ENCODE measurements at places on chromosomes 1 and 21.
A peak's percentile ranks its signal among the peaks of the same experiment; 100 is the strongest.

- no peak for DNase-seq
These were observed 6.8 kb downstream of the LHX4 start for GRCh38 chr1:180236698-180237509.

GRCh38 chr1:78061825-78062523 is 16.2 kb downstream of the GIPC2 start:
- DNase-seq: no peak

DNA sequence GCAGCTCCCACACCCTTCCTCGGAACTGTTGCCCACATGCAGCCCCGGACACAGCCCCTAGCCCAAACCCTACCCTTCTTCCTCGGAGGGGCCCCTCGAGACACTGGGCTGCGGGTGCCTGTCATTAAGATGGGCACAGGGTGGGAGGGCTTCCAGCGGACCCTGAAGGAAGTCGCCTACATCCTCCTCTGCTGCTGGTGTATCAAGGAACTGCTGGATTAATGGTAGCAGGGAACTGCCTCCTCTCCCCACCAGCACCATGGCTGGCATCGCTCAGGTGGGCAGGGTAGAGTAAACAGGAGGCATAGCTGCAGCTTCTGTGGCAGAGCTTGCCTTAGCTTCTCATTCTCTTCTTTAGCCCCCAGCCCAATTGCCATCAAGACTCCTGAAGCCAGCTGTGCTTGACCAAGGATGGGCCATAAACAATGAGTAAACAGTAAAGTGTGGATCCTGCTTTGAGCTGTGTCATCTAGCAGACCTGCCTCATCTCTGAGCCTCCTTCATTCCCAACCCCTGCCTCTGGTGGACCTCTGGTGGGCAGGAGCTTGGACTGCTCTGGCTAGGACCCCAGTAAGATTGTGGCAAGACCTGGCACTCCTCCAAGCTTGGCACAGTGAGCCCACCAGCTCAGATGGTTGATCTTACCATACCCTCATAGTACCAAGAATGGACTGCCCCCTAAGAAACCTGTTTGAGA is at the start of gene LENEP:
Gene LENEP, plus strand, starts transcription at position 15 of the 697 bp plus-strand sequence. Its CDS starts 22 bp downstream, at position 37.
- no peak for DNase-seq

- no peak for DNase-seq
These were observed 46.0 kb upstream of the LRRN2 start for GRCh38 chr1:204731509-204731908.

DNA sequence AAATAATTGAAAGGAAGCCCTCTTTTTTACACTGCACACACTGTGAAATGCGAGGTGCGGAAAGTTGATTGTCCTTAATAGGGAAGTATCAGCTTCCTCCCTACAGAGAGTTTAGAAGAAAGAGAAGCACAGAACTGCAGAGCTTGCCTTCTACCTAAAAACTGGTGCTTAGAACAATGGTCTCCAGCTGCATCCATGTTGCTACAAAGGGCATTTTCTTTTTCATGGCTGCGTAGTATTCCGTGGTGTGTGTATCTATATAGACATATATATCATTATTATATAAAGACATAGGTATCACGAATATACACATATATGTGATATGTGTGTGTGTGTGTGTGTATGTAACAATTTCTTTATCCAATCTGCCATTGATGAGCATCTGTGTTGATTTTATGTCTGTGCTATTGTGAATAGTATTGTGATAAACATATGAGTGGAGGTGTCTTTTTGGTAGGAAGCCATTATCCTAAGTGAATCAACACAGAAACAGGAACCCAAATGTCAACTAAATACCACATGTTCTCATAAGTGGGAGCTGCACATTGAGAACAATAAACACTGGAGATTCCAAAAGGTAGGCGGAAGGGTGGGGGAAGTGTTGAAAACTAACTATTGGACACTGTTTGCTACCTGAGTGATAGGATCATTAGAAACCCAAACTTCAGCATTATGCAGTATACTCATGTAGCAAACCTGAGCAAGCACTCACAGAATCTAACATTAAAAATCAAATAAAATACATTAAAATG is 290.0 kb upstream of the RUNX1 start:
- DNase-seq: no peak

DNA sequence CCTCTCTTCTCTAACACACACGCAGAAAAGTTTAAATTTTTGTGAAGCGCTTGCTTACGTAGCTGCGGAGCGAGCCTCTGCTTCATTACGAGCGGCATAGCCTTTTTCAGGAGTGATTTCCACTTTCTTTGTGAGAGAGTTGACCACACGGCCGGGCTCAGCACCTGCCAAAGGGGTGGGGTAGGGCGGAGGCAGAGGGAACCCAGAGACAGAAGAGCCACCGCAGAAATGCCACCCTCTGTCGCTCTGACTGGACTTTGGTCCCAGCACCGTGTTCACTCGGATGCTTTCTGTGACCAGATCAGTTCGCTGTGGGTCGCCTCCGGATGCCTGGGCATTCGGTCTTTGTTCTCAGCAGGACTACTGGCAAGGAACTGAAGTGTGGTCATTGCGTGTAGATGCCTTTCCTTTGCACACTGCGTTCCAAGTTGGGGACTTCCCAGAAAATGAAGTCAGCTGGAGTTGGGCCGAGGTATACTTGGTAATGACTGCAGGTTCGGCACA is 883 bp downstream of the CHODL start:
- DNase-seq: no peak

DNA sequence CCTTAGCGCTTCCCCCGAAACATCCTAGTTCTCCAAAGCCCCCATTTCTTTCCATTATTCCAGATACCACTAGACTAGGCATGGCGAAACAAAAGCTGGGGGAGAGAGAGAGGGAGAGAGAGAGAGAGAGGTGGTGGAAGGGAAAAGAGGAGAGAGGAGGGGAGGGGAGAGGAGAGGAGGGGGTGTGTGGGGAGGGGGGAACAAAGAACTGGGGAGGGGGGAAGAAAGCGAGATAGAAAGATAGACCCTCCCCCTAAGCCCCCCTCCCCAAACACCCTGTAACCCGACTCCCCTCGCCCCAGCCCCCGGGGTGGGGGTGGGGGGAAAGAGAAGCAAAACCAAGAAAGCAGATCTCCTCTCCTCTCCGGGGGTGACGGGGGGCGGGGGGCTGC is 352 bp downstream of the MEX3A start:
- DNase-seq: no peak

DNA sequence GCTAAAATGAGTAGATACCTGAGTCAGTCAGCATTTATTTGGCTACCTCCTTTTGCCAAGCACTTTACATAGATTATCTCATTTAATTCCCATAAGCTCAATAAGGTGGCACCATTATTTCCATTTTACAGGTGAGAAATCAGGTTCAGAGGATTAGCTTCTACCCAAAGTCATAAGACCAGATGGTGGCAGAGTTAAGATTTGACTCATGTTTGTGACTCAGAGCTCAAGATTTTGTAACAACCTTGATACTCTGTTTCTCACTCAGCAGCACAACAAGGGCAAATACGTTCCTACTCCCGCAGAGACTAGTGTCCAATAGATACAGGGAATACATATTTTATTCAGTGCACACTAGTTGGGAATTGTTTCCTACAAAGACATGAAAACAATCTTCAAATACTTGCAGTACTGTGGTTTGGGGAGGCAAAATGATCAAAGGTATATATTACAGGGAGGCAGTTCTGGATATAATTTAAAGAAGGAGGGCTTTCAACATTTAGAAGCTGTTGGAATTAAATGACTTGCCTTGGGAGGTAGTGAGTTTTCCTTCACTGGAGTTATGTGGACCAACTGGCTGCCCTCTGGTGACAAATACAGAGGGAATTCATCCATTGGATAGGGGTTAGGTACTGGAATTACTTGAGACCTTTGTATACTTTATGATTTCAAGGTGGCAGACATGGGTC is 3.6 kb downstream of the LEPR start:
- no peak for DNase-seq

DNA sequence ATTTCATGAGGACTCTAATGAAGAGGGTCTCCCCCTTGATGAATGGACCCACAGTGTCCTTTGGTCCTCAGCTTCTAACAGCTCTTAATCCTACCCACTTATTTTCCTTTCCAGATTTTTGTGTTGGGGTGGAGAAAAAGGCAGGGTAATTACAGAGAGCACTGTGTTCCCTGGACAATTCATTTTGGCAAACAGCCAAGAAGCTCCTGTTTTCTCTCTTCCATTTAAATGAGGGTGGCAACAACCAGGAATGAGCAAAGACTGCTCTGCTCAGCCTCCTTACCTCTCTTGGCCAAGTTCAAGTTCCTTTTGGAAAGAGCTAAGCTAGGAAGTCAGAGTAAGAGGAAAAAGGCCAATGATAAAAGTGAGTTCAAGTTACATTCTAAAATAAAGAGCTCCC is 11.9 kb downstream of the XKR8 start:
- DNase-seq: peak; percentile 46

- no peak for DNase-seq
These were observed 91.6 kb downstream of the RGL1 start for GRCh38 chr1:183896466-183897048.

DNA sequence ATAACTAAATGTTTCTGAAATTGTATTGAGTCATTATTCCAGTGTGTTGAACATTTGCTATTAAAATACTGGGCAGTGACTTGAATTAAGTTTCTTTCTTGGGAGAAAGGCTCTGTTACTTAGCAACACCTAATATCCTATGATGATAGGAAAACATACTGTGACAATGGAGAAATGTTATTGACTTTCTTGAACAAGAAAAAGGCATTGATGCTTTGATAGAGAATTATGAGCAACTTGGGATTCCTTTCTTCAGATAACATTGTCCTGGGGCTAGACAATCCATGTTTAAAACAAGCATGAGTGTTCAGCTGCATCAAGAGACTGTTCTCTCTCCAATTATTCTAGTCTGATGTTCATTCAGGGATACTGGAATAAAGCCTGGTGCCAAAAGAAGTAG is 215.9 kb upstream of the L1TD1 start:
- DNase-seq: no peak

DNA sequence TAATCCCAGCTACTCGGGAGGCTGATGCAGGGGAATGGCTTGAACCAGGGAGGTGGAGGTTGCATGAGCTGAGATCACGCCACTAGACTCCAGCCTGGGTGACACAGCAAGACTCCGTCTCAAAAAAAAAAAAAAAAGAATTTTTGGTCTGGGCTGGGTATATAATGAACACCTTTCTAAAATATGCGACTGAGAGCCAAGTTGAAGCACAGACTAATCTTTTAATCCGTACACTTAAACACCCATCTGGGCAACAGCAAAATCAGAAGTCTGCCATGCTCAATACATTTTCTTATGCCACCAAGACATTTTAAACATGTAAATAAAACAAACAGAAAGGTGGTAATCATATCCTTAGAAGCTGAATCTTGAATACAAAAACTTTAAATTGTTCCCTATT is 31.6 kb upstream of the ABCB10 start:
- DNase-seq: no peak

- no peak for DNase-seq
These were observed 642.3 kb downstream of the RWDD3 start for GRCh38 chr1:95876276-95876675.

DNA sequence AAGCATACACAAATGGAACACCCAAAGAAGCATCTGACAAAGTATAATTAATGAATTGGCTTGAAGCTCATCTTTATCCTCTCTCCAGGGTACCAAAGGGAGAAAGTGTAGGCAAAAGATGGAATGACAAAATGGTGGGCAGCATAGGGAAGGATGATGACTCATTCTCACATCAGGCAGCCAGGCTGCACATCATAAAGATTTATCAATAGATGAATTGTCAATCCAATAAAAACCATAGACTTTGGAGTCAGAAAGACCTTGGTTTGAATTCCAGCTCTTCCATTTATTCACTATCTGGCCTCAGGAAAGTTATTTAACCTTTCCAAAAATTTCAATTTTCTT is 138.5 kb downstream of the TNR start:
- DNase-seq: no peak

GRCh38 chr1:77642941-77643340 is 39.5 kb downstream of the ZZZ3 start:
- no peak for DNase-seq

DNA sequence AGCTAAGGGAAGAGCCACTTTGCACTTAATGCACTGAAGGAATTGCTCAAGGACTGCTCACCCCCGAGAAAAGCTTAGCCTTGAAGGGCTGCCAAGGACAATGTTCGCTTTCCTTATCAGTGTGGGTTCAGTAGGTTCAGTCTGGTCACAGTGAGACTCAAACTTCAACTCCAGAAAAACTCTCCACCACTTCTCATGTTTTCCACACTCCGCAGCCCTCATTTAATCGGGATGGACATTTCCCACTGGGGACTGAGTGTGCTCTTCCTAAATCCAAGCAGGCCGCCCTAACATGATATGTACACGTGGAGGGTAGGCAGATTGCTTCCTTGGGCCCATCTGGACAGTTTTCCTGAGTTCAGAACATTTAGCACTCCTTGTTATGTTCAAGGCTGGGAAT is 19.5 kb downstream of the SUSD4 start:
- DNase-seq: no peak

DNA sequence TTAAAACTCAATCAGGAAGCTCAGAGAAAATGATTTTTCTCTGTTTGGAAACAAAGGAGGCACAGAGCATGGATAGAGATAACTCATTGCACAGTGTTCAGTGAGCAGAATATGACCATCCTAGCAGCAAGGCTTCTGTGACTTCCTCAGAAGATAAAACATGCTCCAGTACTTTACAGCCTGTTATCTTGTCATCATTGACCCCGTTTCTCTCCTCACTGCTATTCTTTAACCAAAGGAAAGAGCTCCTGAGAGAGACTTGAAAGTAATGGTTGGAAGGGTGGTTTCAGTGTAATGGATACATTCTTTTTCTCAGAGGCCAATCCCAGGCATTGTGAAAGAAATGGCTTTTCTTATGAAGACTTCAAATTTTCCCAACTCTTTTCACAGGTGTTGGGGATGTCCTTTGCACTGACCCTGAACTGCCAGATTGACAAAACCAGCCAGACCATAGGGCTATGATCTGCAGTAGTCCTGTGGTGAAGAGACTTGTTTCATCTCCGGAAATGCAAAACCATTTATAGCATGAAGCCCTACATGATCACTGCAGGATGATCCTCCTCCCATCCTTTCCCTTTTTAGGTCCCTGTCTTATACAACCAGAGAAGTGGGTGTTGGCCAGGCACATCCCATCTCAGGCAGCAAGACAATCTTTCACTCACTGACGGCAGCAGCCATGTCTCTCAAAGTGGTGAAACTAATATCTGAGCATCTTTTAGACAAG is 25.9 kb downstream of the CD53 start:
- DNase-seq: no peak

DNA sequence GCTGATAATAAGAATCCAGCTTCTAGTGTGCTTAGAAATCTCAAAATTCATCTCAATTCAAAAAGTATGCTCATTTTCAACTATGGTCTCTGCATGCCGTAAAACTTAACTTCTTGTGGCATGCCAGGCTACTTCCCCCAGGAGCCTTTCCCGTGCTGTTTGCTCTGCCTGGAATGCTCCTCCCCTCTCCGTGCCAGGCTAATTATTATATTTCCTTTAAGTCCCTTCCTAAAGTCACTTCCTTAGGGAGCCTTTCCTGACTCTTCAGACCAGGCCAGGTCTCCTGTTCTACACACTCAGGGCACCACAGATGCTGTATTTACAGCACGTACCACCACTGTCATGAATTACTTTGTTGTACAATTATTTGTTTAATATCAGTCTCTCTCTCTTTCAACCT is 67.1 kb upstream of the PPP2R5A start:
- DNase-seq: no peak

- no peak for DNase-seq
These were observed 6.0 kb upstream of the LINGO4 start for GRCh38 chr1:151811181-151811580.

- peak; percentile 8 for DNase-seq
These were observed 215.4 kb downstream of the OLFM3 start for GRCh38 chr1:101781201-101781831.

GRCh38 chr1:39047374-39048229 is 21.5 kb downstream of the NDUFS5 start:
- peak; percentile 35 for DNase-seq

GRCh38 chr1:91124989-91125417 is 103.2 kb upstream of the ZNF644 start:
- peak; percentile 12 for DNase-seq

GRCh38 chr1:222257027-222257426 is 290.9 kb downstream of the HHIPL2 start:
- DNase-seq: no peak

All from Ammon's horn (tissue), 1 donor.